ENCODE measurements at places on chromosomes 12 and 14. TPM values are rescaled to one million over a fixed set of nuclear protein-coding genes. Genes with fewer than 3 reads are reported as not detected.

DNA sequence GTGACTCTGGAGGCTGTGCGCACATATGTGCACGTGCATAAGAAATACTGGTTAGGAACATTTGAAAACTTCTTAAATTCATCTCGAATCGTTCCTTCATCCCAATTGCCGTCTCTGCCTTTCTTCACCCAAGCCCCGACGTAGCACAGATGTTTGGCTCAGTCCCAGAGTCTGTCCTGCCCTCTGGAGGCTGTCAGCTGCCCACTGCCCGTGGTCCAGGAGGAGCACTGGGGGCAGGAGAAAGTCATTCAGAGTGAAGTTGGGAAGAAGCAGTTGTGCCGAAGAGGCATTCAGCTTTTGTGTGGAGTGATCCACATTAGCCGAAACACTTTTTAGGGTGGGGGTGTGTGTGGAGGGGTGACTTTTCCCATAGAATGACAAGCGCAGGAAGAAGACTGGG, 124.9 kb downstream of the TSPAN9 start:
- no peaks in the 10 kb centered on the region for H3K27me3 ChIP-seq
- no peak overlapping the region for H3K4me3 ChIP-seq
- no peak for DNase-seq

DNA sequence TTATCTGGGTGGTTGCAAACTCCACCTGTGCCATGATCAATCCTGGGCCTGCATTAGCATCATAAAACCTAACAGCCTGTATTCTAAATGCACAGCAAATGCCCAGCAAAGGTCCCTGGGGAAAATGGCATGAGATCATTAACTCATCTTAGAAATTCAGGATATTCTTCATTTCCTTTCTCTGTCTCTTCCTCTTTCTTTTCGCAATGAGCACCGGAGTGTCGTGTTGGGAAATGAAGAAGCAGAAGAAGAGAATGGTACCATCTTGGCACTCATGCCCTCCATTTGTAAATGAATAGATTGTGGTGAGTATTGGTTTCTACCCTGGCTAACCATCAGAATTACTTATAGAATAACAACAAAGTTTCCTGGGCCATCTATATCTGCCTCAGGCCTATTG, 193.6 kb downstream of the GALC start:
- DNase-seq = no peak
- H3K36me3 ChIP-seq = no peaks in the 10 kb centered on the region
- no peak overlapping the region for H3K4me3 ChIP-seq

- H3K27ac ChIP-seq = no peak overlapping the region
- H3K4me3 ChIP-seq = no peak overlapping the region
- peaks cover 2% of the 10 kb centered on the region for H3K36me3 ChIP-seq
- peaks cover 4% of the 10 kb centered on the region for H3K4me1 ChIP-seq
- no peak for DNase-seq
These were observed 7.2 kb upstream of the PIK3C2G start for GRCh38 chr12:18254081-18254480.

DNA sequence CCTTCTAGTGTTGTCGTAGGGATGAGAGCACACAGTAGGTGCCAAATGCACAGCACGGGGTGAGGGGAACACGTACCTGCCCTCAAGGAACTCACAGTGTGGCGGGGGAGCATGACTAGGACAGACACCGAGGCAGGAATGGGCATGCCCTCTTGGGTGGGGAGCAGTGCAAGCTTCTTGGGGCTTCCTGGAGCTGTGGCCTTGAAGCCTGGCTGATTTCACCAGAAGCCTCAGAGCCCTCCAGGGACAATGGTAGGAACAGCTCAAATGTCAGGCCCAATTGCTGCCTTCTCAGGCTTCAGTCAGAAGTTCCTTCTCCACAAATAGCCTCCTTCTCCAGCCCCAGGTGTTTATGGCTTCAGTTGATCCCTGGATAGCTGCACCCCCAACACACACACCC, 43.4 kb downstream of the TEAD4 start:
- no peak overlapping the region for H3K4me3 ChIP-seq
- no peak for DNase-seq
- H3K27ac ChIP-seq = no peak overlapping the region
- H3K36me3 ChIP-seq = no peaks in the 10 kb centered on the region
- H3K4me1 ChIP-seq = no peaks in the 10 kb centered on the region
- H3K27me3 ChIP-seq = no peaks in the 10 kb centered on the region

- no peak overlapping the region for H3K4me3 ChIP-seq
- H3K4me1 ChIP-seq = peaks cover 3% of the 10 kb centered on the region
- no peak for DNase-seq
- H3K27me3 ChIP-seq = no peaks in the 10 kb centered on the region
These were observed 297.0 kb downstream of the FUT8 start for GRCh38 chr14:65709576-65709975.

DNA sequence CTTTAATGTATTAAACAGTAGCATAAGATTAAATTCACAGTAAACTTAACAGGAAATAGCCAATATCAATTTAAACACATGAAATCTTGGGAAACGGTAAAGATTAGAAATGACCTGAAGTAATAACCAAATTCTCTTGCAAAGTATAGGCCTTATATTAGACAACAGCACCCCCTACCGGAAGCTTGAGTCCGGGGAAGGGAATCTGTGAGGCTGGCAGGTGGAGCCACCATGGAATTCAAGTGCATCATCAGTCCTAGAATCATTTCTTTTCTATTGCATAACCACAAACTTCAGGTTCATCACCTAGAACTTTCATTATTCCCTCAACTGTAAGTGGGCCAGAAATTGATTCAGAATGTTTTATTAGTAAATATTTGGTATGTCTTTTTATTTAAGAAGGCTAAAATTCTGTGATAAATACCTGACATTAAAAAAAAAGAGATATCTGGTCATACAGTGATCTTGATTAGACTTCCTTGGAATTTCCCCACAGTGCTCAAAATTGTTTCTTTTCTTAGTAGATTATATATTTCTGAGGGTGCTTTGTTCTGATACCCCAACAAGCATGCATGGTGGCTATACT, 48.6 kb downstream of the AP5M1 start:
- H3K27me3 ChIP-seq = no peaks in the 10 kb centered on the region
- H3K27ac ChIP-seq = no peak overlapping the region
- H3K4me1 ChIP-seq = no peaks in the 10 kb centered on the region
- no peak overlapping the region for H3K4me3 ChIP-seq
- no peaks in the 10 kb centered on the region for H3K36me3 ChIP-seq

DNA sequence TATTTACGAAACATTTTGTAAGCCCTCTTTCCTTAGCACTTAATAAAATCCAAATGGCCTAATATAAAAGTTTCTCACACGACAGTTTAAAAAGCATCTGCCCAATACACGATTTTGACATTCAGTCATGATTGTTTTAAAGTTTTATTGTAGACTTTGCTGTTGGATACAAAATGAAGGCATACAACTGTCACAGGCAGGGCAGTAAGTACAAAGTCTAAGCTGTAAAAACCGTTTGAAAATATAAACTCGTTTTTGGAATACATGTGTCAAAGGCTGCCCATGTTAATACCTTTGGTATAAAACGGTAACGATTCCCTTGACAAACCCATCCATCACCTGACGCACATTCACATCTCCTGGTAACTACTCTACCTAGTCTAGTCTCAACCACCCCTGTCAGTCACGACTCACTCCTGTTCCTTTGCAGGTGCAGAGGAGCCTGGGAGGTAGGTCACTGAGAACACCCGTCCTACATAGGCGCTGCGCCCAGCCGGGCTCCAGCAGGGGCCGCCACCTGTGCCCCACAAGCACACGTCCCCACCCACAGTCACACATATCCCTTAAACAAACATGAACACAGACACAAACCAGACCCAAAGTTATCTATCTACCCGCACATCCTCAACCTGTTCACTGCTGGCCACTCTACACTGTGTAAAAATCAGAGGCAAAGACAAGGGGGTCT, 27.1 kb downstream of the KCTD10 start:
- DNase-seq = no peak
- peaks cover 8% of the 10 kb centered on the region for H3K36me3 ChIP-seq
- H3K4me1 ChIP-seq = no peaks in the 10 kb centered on the region
- H3K27me3 ChIP-seq = no peaks in the 10 kb centered on the region

DNA sequence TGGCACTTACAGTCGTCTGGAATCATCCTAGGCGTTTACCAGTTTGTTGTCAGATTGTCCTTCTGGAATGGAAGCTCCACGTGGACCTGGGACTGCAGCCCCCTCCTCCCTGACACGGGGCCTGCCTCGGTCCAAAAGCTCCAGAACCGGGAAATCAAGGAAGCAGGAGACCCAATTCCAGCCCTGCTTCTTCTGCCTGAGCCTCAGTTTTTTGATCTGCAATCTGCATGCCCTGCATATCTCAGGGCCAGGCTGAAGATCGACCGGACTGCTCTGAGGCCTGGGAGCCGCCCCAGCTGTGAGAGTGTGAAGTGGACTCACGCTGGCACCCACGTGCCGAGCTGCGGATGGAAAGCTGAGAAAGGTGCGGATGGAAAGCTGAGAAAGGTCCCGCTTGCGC, 98.6 kb downstream of the SETD3 start:
- no peak for DNase-seq
- H3K4me3 ChIP-seq = no peak overlapping the region
- H3K36me3 ChIP-seq = no peaks in the 10 kb centered on the region
- no peaks in the 10 kb centered on the region for H3K27me3 ChIP-seq
- H3K4me1 ChIP-seq = peaks cover 8% of the 10 kb centered on the region
- H3K27ac ChIP-seq = no peak overlapping the region

GRCh38 chr14:90272523-90272922, 16.2 kb downstream of the PSMC1 start:
- DNase-seq = no peak
- H3K27me3 ChIP-seq = no peaks in the 10 kb centered on the region

- no peaks in the 10 kb centered on the region for H3K4me1 ChIP-seq
- no peak for DNase-seq
- no peaks in the 10 kb centered on the region for H3K27me3 ChIP-seq
- H3K27ac ChIP-seq = no peak overlapping the region
- no peaks in the 10 kb centered on the region for H3K36me3 ChIP-seq
- H3K4me3 ChIP-seq = no peak overlapping the region
These were observed 882.4 kb downstream of the DIO2 start for GRCh38 chr14:79328863-79329262.

DNA sequence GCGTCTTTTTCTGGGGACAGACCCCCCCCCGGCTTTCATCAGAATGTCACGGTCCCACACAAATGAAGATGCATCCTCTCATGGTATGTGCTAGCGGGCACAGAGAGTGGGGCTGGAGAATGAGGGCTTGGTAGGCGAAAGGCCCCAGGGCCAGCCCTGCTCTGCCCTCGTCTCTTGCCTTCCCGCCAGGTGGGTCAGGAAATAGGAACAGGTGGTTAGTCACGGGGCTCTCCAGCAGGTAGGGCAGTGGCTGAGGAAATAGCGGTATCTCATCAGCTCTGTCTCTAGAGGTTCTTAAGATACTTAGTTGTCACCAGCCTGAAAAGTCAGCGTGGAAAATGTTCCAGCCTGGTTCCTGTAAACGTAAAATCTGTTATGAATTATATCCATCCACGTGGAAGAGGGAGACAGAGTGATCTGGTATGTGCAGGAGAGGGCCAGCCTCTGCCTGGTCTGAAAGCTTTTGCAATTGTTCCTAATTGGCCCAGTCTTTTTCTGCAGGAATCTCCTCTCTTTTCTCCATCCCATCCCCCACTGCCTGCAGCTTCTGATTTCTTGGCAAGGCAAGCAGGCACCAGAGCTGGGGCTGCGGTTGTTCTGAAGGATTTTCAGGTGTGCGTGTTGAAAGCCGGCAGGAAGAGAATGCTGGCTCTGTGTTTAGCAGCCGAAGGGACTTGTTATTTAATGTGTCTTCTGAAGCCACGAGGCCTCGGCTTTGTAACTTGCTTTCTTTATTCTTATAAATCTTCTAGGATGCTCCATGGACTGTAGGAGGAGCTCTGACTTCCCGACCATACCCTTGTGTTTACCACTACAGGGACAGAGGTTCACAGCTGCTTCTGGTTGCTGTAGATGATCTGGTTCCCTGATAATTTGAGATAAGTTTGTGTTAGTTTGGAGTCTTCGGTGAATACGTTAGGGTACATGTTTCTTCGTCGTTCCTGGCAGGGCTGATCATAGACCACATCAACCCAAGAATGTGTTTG, 131.1 kb downstream of the CACNA1C start:
- H3K4me1 ChIP-seq = no peaks in the 10 kb centered on the region
- no peak overlapping the region for H3K4me3 ChIP-seq
- no peaks in the 10 kb centered on the region for H3K36me3 ChIP-seq
- no peaks in the 10 kb centered on the region for H3K27me3 ChIP-seq
- H3K27ac ChIP-seq = no peak overlapping the region
- no peak for DNase-seq

DNA sequence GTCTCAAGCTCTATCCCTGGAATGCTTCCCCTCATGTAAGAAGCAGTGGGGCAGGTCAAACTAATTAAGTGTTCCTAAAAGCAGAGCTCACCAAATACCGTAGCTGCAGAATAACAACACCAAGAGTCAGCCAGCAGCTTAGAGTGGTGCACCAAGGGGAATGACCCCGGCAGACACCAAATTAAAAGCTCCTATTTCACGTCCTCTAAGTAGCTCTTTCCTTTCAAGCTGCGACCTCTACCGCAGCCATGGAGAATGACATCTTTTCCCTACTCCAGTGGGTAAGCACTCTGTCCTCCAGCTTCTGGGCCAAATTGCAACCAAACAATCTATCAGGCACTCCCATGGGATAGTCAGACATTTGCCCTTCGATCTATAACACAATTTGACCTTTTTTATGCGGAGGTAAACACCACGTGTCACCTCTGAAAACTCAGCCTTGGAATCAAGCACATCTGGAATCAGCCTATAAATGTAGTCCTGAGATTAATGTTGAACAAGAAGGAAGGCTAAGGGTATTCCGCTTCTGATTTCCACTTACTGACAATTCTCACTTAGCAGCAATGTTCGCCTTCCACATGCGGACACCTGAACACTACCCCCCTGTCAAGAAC, 67.6 kb upstream of the CDKN3 start:
- no peaks in the 10 kb centered on the region for H3K27me3 ChIP-seq
- H3K27ac ChIP-seq = no peak overlapping the region
- H3K4me3 ChIP-seq = no peak overlapping the region
- no peaks in the 10 kb centered on the region for H3K36me3 ChIP-seq

DNA sequence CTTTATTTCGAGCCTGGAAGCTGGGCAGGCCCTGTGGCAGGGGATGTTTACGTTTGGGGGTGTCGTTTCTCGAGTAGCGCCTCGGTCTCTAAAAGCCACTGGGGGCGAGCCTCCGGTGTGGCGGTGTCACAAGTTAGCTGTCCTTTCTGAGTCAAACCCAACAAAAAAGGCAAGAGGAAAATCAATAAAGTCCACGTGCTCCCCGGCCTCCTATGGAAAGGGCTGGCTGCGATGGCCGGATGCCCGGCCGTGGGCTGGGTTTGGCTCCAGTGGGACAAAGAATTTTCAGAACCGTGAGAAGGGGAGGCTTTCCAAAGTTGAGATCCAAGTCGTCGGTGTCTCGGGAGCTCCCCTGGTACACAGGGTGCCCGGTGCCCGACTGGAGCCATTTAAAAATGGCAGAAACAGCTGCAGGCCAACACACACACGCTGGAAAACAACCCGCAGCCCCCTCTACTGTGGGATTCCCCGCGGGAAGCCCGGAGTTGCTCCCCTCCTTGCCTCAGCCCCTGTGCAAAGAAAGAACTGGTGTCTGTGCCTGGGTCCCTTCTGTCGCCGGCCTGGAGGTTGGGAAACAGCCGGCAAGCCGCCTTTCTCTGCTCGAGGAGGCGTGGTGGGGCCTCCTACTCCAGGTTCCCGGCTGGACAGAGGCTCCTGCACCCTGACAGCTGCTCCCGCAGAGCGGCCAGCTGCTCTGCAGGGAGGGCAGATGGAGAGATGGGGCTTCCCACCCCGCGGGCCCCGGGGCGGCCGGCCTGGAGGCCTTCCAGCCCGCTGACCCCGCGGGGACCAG, 1.9 kb downstream of the BCL7A start:
- DNase-seq = peak; percentile 56
- H3K4me1 ChIP-seq = peaks cover 28% of the 10 kb centered on the region
- no peaks in the 10 kb centered on the region for H3K36me3 ChIP-seq
- peak overlapping the region; percentile 97 for H3K27ac ChIP-seq
- no peaks in the 10 kb centered on the region for H3K27me3 ChIP-seq

Gene GRIP1
- total RNA-seq = 1.5 TPM

Gene IRAK3
- 8.6 TPM for total RNA-seq

Gene DEGS2
- 0.17 TPM for total RNA-seq

Measured in liver (tissue), 10 donors.